Breast epithelium (tissue), 4 donors: ENCODE measurements at places on chromosomes 6 and 20. TPM values are rescaled to one million over a fixed set of nuclear protein-coding genes. Genes with fewer than 3 reads are reported as not detected.
A peak's percentile ranks its signal among the peaks of the same experiment; 100 is the strongest.

DNA sequence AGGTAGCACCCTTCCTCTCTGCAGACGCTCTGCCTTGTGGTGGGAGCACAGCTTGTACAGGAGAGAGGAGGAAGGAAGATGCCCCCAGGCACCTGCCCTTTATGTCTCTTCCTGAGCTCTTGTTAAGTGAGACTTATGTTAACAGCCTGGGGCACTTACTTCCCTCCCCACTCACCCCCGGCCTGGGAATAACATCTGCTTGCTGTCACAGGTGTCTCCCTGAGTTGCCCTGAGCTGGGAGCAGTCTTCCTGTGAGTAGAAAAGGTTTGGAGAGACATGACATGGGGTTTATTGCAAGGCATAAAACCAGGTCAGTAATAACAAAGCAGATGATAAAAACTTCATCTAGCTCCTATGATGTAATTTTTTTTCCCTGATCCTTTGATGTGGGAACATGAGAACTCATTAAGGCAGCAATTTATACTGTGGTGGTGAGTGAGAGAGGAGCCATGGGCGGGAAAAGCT is 1.9 kb downstream of the SSTR4 start:
- H3K4me1 ChIP-seq: no peaks in the 10 kb centered on the region
- no peaks in the 10 kb centered on the region for H3K36me3 ChIP-seq
- no peak for DNase-seq
- no peak overlapping the region for H3K27ac ChIP-seq
- H3K27me3 ChIP-seq: no peaks in the 10 kb centered on the region

DNA sequence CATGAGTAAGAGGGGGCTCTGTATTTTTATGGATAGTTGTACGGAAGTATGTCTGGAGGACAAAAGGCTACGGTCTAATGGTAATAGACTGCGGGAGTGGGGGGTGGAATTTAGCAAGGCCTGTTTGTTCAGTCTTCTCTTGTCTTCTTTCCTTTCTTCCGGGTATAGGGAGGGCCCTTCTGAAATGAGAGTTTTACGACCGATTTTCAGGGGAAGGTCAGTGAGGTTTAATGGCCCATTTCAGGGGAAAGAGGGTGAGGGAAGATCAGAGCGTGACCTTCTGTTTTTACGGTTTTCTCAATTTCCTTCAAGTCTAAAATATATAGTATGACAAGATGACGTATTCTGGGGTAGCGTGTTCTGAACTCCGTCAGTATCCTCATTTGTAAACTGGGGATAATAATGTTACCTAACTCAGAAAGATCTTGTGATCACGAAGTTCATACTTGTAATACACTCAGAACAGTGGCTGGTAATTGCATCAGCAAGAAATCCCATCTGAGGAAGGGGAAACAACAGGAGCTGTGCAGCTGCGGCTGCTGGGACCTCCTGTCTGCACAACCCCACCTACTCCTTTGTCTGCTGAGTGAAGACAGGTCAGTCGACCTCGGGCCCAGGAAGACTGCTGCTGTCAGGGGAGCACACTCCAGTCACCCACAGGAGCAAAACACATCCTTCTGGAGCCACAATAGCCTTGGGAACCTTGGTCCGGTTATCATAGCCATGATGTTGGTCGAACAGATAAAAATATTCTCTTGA is 90.4 kb downstream of the MAP3K7 start:
- no peaks in the 10 kb centered on the region for H3K4me1 ChIP-seq
- no peak for DNase-seq
- no peak overlapping the region for H3K4me3 ChIP-seq
- no peaks in the 10 kb centered on the region for H3K36me3 ChIP-seq

- H3K36me3 ChIP-seq: no peaks in the 10 kb centered on the region
- no peak for DNase-seq
- H3K27me3 ChIP-seq: no peaks in the 10 kb centered on the region
- H3K27ac ChIP-seq: no peak overlapping the region
- no peaks in the 10 kb centered on the region for H3K4me1 ChIP-seq
These were observed 127.7 kb upstream of the GJE1 start for GRCh38 chr6:142005021-142005420.

- H3K4me1 ChIP-seq: peaks cover 8% of the 10 kb centered on the region
- H3K27me3 ChIP-seq: no peaks in the 10 kb centered on the region
- no peak overlapping the region for H3K27ac ChIP-seq
- DNase-seq: no peak
These were observed 135.6 kb upstream of the PTPN1 start for GRCh38 chr20:50374541-50375078.

GRCh38 chr6:99836471-99836870 is 157.6 kb downstream of the MCHR2 start:
- no peaks in the 10 kb centered on the region for H3K4me1 ChIP-seq
- H3K27me3 ChIP-seq: no peaks in the 10 kb centered on the region
- no peak overlapping the region for H3K4me3 ChIP-seq
- H3K27ac ChIP-seq: no peak overlapping the region
- no peaks in the 10 kb centered on the region for H3K36me3 ChIP-seq

GRCh38 chr6:56593801-56594318 is 48.8 kb downstream of the DST start:
- H3K36me3 ChIP-seq: peaks cover 5% of the 10 kb centered on the region
- H3K27me3 ChIP-seq: no peaks in the 10 kb centered on the region
- no peak overlapping the region for H3K27ac ChIP-seq
- no peak overlapping the region for H3K4me3 ChIP-seq

DNA sequence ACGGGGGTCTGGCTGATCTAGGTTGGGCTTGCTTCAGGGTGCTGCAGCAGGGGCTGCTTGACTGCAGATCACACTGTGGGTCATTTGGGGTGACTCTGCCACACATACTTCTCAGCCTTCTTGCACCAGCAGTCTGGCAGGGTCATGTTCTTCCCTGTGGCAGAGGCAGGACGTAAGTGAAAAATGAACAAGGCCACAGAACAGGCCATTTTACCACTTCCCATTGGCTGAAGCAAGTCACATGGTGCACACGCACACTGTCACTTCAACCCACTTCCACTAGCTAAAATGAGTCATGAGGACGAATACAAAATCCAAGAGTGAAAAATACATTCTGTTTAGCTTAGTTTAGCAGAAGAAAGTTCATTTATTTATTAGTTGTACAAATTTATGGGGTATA is 168.6 kb upstream of the GGTLC1 start:
- H3K27me3 ChIP-seq: no peaks in the 10 kb centered on the region
- H3K4me1 ChIP-seq: no peaks in the 10 kb centered on the region
- no peak overlapping the region for H3K27ac ChIP-seq
- H3K36me3 ChIP-seq: no peaks in the 10 kb centered on the region

- H3K4me3 ChIP-seq: no peak overlapping the region
- no peaks in the 10 kb centered on the region for H3K36me3 ChIP-seq
- H3K27me3 ChIP-seq: no peaks in the 10 kb centered on the region
- no peak for DNase-seq
These were observed 41.6 kb downstream of the C6orf15 start for GRCh38 chr6:31070711-31071197.

DNA sequence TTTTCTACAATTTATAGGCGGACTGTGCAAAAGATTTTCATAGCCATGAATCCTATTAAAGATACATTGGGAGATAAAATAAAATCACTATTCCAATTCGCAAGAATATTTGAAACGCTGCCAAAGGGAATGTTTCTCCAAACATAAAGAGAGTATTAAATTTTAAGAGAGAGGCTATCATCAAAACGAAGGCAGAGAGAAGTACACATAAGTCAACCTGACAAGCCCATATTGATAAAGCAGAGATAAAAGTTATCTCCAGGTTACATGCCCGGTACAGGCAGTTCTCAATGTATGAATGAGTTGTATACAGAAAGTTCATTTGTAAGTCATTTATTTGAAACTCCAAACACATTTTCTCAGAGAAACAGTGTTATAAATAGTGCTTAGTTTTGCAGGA is 193.1 kb downstream of the ATXN1 start:
- no peaks in the 10 kb centered on the region for H3K27me3 ChIP-seq
- no peaks in the 10 kb centered on the region for H3K4me1 ChIP-seq
- no peaks in the 10 kb centered on the region for H3K36me3 ChIP-seq
- H3K27ac ChIP-seq: no peak overlapping the region

GRCh38 chr6:79546186-79546585 is 9.0 kb upstream of the LCA5 start:
- no peaks in the 10 kb centered on the region for H3K4me1 ChIP-seq
- no peak overlapping the region for H3K4me3 ChIP-seq
- no peaks in the 10 kb centered on the region for H3K36me3 ChIP-seq
- no peaks in the 10 kb centered on the region for H3K27me3 ChIP-seq

- H3K27me3 ChIP-seq: no peaks in the 10 kb centered on the region
- no peaks in the 10 kb centered on the region for H3K4me1 ChIP-seq
- DNase-seq: no peak
- no peaks in the 10 kb centered on the region for H3K36me3 ChIP-seq
- no peak overlapping the region for H3K27ac ChIP-seq
- H3K4me3 ChIP-seq: no peak overlapping the region
These were observed 328.8 kb downstream of the PHF3 start for GRCh38 chr6:63964366-63964765.

- H3K4me3 ChIP-seq: no peak overlapping the region
- H3K27me3 ChIP-seq: no peaks in the 10 kb centered on the region
- H3K4me1 ChIP-seq: no peaks in the 10 kb centered on the region
- DNase-seq: no peak
- H3K36me3 ChIP-seq: no peaks in the 10 kb centered on the region
- H3K27ac ChIP-seq: no peak overlapping the region
These were observed 88.0 kb downstream of the PTPRK start for GRCh38 chr6:128432394-128432793.

- no peak overlapping the region for H3K4me3 ChIP-seq
- no peak for DNase-seq
- no peak overlapping the region for H3K27ac ChIP-seq
- no peaks in the 10 kb centered on the region for H3K4me1 ChIP-seq
These were observed 224.8 kb upstream of the MAP3K7 start for GRCh38 chr6:90811596-90812226.

DNA sequence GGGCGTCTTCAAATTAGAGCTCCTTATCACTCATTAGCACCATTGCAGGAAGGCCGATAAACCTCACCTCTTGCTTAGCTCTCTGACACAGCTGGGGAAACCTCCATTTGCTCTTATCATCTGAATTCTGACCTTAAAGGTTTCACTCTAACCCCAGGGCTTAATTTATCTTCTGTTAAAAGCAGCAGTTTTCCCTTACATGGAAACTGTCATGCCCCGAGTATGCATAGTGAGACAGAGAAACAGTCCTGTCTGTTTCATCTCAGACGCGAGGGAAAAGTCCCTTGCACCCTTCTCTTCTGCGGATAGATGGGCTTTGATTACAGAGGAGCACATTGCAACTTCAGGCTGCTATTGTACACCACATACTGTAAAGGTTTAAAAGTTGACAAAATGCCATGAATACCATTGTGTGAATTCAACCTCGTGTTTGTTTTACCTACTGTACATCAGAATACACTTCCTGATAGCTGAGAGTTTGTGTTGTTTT is 191.5 kb upstream of the BMP2 start:
- H3K36me3 ChIP-seq: no peaks in the 10 kb centered on the region
- no peak overlapping the region for H3K27ac ChIP-seq
- H3K4me1 ChIP-seq: no peaks in the 10 kb centered on the region

DNA sequence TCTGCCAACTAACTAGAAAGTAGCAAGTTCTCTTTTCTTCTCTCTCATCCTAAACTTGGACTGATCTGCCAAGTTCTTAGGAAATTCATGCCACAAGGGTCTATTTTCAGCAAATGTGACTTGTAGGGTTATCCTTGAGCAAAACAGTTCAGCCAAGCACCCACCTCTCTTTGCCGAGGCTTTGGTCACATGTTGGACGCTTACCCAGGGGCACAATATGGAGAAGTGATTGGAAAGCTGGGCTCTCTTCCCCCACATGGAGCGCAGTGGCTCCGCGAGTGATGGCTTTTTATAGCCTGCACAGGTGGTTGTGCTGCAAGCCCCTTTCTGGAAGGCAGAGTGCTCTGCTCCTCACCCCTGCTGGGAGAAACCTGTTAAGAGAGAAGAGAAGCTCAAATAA is 47.7 kb upstream of the FNDC1 start:
- no peaks in the 10 kb centered on the region for H3K27me3 ChIP-seq
- no peak overlapping the region for H3K27ac ChIP-seq
- no peak overlapping the region for H3K4me3 ChIP-seq
- no peaks in the 10 kb centered on the region for H3K4me1 ChIP-seq

GRCh38 chr6:90229331-90230010 is 67.2 kb downstream of the BACH2 start:
- H3K27ac ChIP-seq: no peak overlapping the region
- H3K27me3 ChIP-seq: no peaks in the 10 kb centered on the region
- H3K36me3 ChIP-seq: no peaks in the 10 kb centered on the region
- H3K4me1 ChIP-seq: no peaks in the 10 kb centered on the region
- H3K4me3 ChIP-seq: no peak overlapping the region

GRCh38 chr6:109006818-109007217 is 87.8 kb downstream of the SESN1 start:
- no peak for DNase-seq
- H3K4me1 ChIP-seq: peaks cover 15% of the 10 kb centered on the region
- H3K27me3 ChIP-seq: no peaks in the 10 kb centered on the region
- H3K4me3 ChIP-seq: peak overlapping the region; percentile 91
- peak overlapping the region; percentile 29 for H3K27ac ChIP-seq

DNA sequence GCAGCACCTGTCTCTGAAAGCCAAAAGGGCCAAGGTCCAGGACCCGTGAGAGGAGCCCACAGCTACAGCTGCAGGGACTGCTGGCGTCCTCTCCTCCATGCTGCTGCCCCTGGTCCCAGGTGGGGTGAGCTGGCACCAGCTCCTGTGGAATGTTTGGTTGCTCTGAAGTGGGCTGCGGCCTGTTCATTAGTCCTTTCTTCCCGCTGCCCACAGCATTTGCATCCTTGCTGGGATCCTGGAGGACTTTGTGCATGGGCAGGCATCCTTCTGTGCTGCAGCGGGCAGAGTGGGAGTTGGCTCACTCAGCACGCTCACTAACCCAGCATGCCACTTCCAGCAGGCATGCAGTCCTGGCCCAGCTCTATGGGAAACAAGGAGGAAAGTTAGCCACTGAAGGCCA is 76.4 kb downstream of the DHX35 start:
- no peaks in the 10 kb centered on the region for H3K4me1 ChIP-seq
- no peaks in the 10 kb centered on the region for H3K36me3 ChIP-seq
- H3K27me3 ChIP-seq: no peaks in the 10 kb centered on the region
- DNase-seq: no peak

DNA sequence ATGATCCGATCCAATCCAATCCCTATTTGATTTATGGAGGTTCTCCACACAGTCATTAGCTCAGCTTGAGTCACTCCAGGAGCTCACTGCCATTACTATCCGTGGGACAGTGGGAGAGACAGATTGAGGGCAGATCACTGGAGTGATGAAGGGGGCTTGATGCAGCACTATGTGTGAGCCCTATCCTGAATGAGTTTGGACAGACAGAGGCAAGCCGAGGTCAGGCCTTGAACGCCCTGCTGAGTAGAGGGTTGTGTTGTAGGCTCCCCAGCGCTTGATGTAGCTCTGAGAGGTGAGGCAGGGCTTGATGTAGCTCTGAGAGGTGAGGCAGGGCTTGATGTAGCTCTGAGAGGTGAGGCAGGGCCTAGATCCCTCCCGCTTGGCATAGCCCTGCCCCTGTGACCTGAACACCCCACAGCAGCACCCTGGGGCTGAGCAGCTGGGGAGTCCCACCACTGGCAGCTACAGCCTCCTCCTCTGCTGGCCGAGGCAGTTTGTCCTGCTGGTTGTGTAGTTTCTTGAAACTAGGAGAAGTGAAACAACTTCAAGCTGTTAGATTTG is 58.7 kb downstream of the ZFAND3 start:
- DNase-seq: no peak
- H3K27me3 ChIP-seq: no peaks in the 10 kb centered on the region
- H3K27ac ChIP-seq: peak overlapping the region; percentile 16
- no peak overlapping the region for H3K4me3 ChIP-seq
- no peaks in the 10 kb centered on the region for H3K4me1 ChIP-seq

The PI3 gene
- total RNA-seq: not detected

The AVP gene
- total RNA-seq: not detected

The GNRH2 gene
- total RNA-seq: not detected

The SLC22A3 gene
- total RNA-seq: 5.9 TPM

The PHACTR1 gene
- 5.6 TPM for total RNA-seq

The NFATC2 gene
- total RNA-seq: 10.2 TPM
